Spinal cord (tissue), 10 donors: ENCODE measurements at places on chromosomes 16 and 17.
A peak's percentile ranks its signal among the peaks of the same experiment; 100 is the strongest.

DNA sequence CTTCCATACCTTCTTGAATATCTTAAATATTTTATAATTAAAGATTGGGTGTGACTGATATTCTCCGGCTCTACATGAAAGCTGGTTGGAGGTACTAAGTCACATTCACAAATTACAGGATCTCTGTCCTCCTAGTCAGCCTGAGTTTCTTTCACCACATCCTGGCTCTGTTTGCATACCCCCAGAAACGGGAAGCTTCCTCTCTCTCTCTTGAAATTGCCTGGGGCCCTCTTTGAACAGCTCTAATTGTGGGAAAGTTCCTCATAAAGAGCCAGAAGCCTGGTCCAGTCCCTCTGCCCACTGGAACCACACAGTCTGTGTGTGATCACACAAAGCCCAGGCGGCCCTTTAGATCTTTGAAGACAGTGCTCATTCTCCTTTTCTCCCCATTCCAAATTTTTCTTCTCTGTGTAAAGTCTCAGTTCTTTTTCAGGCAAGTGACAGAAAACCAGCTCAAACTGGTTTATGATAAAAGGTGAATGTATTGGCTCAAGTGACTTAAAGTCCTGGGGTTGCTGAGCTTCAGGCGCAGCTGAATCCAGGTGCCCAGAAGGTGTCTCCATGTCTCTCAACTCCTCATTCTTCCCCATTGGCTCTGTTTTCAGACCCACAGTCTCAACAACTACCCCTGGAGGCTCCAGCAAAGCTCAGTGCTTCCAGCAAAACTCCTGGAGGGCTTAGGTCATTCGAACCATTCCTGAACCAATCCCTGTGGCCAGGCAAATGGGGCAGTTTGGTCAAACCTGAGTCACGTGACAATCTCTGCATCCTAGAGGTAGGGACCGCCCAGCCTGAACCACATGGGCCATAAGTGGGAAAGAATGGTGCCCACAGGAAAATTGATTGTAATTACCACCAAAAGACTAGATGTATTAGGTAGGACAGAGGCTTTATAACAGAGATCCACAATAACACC is 8.5 kb upstream of the RAI1 start:
- no peaks in the 10 kb centered on the region for H3K36me3 ChIP-seq
- H3K27me3 ChIP-seq: peaks cover 2% of the 10 kb centered on the region
- peaks cover 19% of the 10 kb centered on the region for H3K4me1 ChIP-seq
- no peak overlapping the region for H3K27ac ChIP-seq

DNA sequence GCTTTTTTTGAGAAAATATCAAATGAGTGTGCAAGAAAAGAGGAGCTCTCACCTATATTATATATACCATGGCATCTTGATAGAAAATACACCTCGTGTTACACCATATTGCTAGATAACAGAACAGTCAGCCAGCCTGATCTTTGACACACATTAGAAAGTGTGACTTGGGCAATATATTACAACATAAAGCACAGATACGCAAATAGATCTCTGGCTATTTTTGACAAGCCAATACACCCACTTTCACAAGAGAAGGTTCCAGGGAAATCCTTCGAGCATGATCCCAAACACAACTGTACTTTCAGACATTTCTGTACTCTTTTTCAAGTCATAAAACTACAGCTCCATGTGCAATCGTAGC is 9.4 kb downstream of the GGA2 start:
- peaks cover 24% of the 10 kb centered on the region for H3K4me1 ChIP-seq
- DNase-seq: no peak
- H3K27me3 ChIP-seq: no peaks in the 10 kb centered on the region
- H3K4me3 ChIP-seq: no peak overlapping the region

DNA sequence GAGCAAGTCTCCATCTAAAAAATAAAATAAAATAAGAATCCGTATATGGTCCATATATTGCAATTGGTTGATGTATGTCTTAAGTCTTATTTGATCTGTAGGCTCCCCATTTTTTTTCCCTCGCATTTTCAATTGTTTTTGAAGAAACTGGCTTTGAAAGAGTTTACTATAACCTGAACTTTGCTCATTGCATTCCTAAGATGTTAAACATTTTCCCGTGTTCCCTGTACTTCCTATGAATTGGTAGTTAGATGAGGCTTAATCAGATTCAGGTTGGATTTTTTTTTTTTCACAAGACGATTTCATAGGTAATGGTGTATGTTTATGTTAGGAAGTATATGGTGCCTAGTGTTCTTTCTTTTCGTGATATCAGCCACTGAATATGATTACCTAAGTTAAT is 3.3 kb downstream of the LRRC36 start:
- DNase-seq: no peak
- H3K4me1 ChIP-seq: peaks cover 14% of the 10 kb centered on the region
- no peak overlapping the region for H3K4me3 ChIP-seq
- no peaks in the 10 kb centered on the region for H3K36me3 ChIP-seq
- no peak overlapping the region for H3K27ac ChIP-seq
- H3K27me3 ChIP-seq: no peaks in the 10 kb centered on the region

DNA sequence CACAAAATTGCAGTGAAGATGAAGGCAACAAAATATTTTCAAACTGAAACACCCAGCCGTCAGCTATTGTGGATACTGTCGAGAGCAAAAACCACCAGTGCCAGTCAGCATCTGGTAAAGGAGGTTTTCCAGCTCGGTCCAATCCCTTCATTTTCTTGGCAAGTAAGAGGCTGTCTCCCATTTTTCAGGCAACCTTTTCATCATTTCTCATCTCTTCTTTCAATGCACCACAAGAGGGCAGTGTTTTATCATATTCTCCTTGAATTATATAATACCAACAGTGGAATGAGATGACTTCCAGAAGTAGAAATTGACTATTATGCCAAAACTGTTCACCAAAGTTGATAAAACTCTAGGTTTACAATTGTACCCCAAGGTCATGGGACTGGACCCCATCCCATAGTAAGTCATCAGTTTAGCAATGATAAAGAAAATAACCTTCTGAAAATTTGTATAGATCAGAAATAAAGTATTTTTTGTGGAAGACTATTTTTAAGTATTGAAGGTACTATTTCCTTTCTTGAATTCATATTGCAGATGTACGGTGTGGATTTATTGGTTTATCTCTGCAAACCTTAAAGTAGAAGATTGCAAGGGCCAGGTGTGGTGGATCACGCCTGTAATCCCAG is 16.8 kb downstream of the NQO1 start:
- no peaks in the 10 kb centered on the region for H3K4me1 ChIP-seq
- DNase-seq: peak; percentile 40
- no peak overlapping the region for H3K27ac ChIP-seq
- H3K4me3 ChIP-seq: no peak overlapping the region
- no peaks in the 10 kb centered on the region for H3K27me3 ChIP-seq
- peaks cover 16% of the 10 kb centered on the region for H3K36me3 ChIP-seq
